Mesendoderm (in vitro differentiated cells): ENCODE measurements at places on chromosomes 4 and X.

DNA sequence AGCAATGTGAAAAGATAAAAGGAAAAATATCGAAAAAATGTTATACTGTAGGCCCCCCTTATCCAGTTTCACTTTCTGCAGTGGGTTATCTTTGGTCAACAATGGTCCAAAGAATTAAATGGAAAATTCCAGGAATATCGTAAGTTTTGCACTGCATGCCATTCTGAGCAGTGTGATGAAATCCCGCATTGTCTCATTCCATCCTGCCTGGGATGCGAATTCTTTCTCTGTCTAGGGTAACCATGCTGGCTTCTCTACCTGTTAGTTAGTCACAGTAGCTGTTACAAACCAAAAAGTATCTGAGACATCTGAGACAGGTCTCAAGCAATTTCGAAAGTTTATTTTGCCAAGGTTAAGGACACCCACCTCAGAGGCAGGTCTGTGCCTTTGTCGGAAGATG, 170.3 kb downstream of the COX18 start:
- DNase-seq = peak; percentile 86

GRCh38 chr4:138645289-138645688, 370.3 kb upstream of the NOCT start:
- DNase-seq = no peak

GRCh38 chr4:146371812-146372211, 149.9 kb downstream of the SLC10A7 start:
- DNase-seq = no peak

- DNase-seq = no peak
These were observed 23.5 kb upstream of the CXCL13 start for GRCh38 chr4:77582156-77582555.

DNA sequence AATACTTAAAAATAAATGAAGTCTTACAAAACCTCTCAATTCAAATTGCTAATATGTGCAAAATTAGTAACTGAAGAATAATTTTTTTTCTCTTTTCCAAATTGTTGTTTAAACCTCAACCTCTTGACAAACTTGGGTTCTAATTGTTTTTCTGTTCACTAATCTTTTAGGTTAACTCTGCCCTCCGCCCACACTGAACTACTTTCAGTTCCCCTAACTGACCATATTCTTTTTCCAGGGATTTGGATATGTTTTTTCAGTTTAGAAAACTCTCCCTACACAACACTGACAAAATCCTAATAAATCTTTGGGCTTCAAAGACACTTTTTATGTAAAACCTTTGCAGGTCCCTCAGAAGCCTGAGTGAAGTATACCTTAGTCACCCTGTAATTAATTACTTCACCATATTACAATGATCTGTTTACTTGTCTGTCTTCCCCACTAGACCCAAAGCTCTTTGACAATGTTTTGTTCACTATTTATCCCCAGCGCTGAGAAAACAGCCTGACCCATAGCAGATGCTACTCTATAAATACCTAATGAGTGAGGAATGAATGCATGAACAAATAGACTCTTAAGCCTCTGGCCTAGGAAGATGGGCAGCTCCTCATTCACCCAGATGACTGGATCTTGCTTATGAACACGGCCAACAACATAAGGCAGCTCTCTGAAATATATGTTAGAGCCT, 134.9 kb downstream of the MAML3 start:
- no peak for DNase-seq

- peak; percentile 76 for DNase-seq
These were observed 170.7 kb downstream of the SLIT2 start for GRCh38 chr4:20422398-20422797.

DNA sequence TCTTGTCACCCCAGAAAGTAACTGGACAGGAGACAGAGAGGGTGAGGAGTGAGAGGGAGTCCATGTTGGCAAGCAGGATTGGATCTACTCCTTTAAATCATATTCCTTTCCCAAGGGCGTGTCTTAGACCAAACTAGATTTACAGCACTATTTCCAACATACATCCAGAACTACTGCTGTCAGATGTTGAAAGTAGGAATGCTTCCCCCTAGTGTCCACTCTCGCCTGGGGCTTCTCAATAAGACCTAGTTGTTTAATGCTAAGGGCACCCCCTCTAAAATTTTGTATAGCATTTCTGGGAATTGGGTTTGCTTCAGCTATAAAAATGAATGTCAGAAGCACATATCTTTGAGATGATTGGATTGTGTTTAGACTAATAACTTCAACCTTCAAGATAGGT, 13.3 kb downstream of the OFD1 start:
- DNase-seq = peak; percentile 51

DNA sequence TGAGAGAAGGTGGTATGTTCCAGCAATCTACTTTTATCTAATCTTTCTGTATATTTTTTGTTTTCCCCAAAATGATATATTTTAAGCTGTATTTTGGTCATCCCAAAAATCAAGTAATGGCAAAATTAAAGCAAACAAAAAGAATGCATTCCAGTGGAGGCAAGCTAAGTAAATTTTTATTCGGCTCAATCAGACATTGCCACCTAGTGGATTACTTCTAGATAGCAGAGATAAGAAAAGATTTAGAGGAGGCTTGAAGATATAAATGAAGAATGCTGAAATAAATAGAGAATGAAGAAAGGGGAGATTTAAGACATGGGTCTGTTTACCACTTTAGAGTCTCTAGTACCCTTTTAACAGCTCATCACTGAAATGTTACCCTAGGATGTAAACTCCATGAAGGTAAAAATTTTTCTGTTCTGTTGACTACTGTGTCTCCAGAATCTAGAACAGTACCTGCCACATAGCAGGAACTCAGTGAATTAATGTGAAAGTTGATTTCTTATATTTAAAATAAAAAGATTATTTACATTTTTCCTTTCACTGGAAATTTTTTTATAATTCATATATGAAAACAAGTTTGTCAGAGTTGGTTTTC, 110.9 kb upstream of the ANK2 start:
- peak; percentile 73 for DNase-seq

- DNase-seq = peak; percentile 86
These were observed 345.2 kb upstream of the GRID2 start for GRCh38 chr4:91958596-91958995.

- DNase-seq = no peak
These were observed 205.9 kb downstream of the NDST4 start for GRCh38 chr4:114907568-114907967.

GRCh38 chr4:186845137-186845842, 121.6 kb upstream of the FAT1 start:
- peak; percentile 18 for DNase-seq

GRCh38 chr4:38765382-38765781, 17.4 kb downstream of the TLR10 start:
- DNase-seq = no peak

GRCh38 chr4:120616-121015, 3.7 kb upstream of the ZNF718 start:
- DNase-seq = no peak

GRCh38 chr4:139191373-139191772, 14.4 kb upstream of the ELF2 start:
- peak; percentile 53 for DNase-seq
